ENCODE measurements at places on chromosomes 16 and 17. TPM values are rescaled to one million over a fixed set of nuclear protein-coding genes. Genes with fewer than 3 reads are reported as not detected.

DNA sequence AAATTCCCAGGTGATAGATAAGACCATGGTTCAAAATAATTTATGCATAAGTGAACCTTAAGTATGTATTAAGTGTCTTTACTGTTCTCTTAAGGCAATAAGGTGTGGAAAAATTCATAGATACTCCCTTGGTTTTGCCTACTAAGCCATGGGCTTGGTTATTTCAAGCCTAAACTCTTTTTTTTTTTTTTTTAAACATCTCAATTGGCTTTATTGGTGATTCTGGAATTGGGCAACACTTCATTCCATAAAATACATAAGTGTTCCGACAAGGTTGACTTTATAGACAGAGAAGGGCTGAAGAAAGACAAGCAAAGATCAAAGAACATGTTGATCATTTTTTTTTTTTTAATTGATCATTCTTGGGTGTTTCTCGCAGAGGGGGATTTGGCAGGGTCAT, 73.5 kb downstream of the ESRP2 start:
- no peak for DNase-seq

DNA sequence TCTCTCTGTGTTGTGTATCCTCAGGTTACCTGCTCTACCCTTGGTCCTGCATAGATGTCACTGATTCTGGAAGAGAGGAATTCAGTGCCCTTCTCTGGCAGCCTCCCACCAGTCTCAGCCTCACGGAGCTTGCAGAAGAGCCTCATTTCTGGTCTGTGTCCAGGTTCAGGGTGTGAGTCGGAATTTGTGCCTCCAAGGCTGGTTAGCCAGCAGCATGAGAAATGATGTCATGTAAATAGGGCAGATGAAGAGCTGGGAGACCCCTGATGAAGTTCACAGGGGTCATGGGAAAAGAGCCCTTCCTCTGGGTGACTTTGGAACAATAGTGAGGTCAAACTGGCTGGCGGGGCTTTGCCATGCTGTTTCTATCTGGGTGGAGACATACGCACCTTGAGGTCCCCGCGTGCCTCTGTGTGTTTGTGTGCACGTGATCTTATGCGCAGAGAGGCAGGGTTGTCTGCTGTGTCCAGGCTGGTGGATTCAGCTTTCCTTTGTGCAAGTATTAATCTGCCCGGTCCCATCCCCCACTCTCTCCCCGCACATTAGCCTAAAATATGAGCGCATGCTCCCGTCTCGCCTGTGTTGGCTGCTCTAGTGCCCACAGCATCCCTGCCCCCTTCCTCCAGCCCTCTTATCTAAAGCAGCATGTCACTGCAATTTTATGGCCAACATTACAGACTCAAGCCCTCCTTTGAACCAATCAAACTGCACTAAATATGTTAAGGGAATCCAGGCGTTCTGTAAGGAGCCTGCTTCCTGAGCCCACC, 256.3 kb upstream of the ZFHX3 start:
- no peak for DNase-seq

CES5A gene
- not detected for total RNA-seq

GRCh38 chr16:89536886-89537548, 23.5 kb upstream of the RPL13 start:
- DNase-seq = no peak

RHOT1 gene
- 33.1 TPM for total RNA-seq

DNA sequence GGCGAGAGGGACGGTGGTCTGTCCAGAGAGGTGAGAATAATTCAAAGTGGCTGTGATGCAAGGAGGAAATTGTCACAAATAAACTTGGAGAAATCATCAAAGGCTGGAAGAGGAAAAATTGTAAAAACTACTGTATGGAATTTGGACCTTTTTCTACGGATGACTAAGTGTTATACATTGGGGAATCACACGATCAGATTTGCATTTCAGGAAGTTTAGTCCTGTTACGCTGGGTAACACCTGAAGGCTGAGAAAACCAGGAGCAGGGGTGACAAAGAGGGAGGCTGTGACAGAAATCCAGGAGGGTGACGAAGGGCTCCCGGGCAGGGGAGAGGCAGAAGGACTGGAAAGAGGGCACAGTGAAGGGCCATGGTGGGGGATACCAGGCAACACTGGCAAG, 511.7 kb downstream of the CDH13 start:
- DNase-seq = no peak

Data from progenitor cell of endocrine pancreas (in vitro differentiated cells).